ENCODE measurements at places on chromosomes 5 and 9. TPM values are rescaled to one million over a fixed set of nuclear protein-coding genes. Genes with fewer than 3 reads are reported as not detected.

- DNase-seq = no peak
These were observed 96.9 kb downstream of the SLC1A3 start for GRCh38 chr5:36703245-36703860.

DNA sequence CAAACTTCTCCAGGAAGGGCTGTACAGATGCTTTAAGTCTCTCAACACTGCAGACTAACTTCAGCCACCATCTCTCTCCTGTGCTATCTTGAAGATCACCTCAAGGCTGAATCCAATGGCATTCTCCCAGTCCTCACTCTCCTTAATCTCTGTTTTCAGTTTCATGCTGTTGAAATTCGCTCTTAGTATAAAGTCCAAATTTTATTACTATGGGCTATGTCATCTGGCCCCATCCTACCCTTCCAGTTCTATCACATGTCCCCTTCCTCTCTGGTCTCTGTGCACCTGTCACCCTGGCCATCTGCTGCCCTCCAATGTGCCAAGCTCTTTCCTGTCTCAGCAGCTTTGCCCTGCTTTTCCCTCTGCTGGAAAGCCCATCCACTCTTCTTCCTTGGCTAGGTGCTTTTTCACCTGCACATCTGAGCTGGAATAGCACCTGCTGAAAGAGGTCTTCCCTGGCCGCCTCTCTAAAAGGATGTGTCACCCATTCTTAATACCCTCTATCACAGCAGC is 284.7 kb upstream of the MAP3K1 start:
- no peak for DNase-seq

GRCh38 chr9:34546102-34546833 is 23.5 kb upstream of the ENHO start:
- no peak for DNase-seq

- DNase-seq = no peak
These were observed 80.2 kb upstream of the RUFY1 start for GRCh38 chr5:179470201-179470600.

DNA sequence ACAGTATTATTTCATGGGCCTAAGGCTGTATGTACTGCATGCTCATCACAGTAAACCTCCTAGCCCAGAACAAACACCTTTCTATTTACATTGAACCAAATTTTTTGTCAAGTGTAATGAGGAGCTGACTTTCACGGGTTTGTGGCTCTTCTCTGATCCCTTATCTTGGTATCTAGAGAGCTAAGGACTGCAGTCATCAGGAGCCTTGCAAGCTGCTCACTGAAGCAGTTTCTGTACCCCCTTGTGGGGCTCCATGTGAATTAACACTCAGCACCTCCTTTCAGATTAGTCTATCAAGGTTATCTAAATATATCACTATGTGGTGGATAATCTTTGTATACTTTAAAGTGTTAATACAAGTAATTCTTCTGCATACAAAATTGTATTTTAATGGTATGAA is 108.2 kb downstream of the AUH start:
- peak; percentile 6 for DNase-seq

GRCh38 chr9:249025-249424 is 34.4 kb downstream of the DOCK8 start:
- DNase-seq = no peak

- no peak for DNase-seq
These were observed 675.6 kb downstream of the BRINP1 start for GRCh38 chr9:118693645-118694044.

GRCh38 chr9:114059047-114059803 is 18.9 kb downstream of the AMBP start:
- no peak for DNase-seq

DNA sequence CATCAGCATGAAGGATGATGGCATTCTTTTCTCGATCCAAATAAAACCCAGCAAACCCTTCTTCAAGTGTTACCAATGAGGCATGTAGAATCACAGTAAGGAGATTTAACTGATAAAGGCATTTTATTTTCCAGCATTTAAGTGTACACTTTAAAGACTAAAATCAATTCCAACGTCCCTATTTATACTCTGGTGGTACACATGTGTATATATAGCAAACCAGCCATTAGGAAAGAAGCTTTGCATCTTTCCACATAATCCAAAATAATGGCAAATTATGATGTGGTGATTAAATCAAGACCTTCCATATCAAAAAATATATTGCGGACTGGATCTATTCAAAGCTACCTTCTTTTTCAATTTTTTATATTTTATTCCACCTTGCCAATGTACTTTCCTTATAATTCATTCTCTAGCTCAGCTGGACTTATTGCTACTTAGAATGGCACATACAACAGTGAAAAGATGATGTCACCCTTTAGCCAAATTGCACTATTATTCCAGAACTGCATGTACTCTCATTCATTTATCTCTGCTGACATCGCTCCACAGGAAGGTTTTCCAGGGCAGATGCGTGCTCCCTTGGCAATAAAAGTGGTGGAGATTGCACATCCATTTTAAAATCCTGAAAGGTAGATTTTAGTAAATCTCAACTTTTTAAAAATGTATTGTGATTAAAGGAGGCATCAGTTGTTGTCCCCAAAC is 63.3 kb upstream of the SLC30A5 start:
- DNase-seq = no peak

- DNase-seq = no peak
These were observed 250.5 kb upstream of the TUT7 start for GRCh38 chr9:86604741-86605140.

GRCh38 chr5:73718762-73719161 is 92.8 kb downstream of the ARHGEF28 start:
- DNase-seq = no peak

Gene RASGRF2
- total RNA-seq = 0.05 TPM

Gene POU5F2
- 0.44 TPM for total RNA-seq

Gene C5orf52
- total RNA-seq = not detected

Data from HCT116 (cell line).